ENCODE measurements at places on chromosomes 11 and 22.

GRCh38 chr11:45079943-45080719 is 66.3 kb upstream of the PRDM11 start:
- DNase-seq = no peak

- no peak for DNase-seq
Measured at GRCh38 chr11:62420882-62421281, 2.0 kb downstream of the SCGB1A1 start.

- no peak for DNase-seq
Measured at GRCh38 chr22:44665115-44665514, 36.9 kb upstream of the PRR5 start.

GRCh38 chr11:13368041-13368446 is 90.5 kb downstream of the BMAL1 start:
- peak; percentile 60 for DNase-seq

DNA sequence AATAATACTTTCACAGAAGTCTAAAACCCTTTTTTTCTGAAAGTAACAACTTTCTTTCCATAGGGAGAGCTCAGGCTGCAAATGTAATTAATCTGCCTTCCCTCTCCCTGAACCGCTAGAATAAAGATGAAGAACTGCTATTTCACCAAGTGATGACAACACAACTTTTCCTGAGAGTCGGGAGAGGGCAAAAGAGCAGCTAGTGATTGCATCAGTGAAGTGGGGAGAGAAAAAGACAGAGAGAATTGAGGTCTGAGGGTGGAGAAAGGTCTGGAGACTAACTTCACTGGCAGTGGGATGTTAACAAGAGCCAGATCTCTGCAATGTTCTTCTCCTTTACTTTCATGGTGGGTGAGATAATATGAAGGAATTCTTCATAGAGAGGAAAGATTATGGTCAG is 10.9 kb upstream of the MPEG1 start:
- peak; percentile 43 for DNase-seq

- DNase-seq = no peak
Measured at GRCh38 chr11:134661660-134662059, 249.6 kb upstream of the B3GAT1 start.

GRCh38 chr11:5665051-5665570 is 19.8 kb downstream of the TRIM5 start:
- no peak for DNase-seq

DNA sequence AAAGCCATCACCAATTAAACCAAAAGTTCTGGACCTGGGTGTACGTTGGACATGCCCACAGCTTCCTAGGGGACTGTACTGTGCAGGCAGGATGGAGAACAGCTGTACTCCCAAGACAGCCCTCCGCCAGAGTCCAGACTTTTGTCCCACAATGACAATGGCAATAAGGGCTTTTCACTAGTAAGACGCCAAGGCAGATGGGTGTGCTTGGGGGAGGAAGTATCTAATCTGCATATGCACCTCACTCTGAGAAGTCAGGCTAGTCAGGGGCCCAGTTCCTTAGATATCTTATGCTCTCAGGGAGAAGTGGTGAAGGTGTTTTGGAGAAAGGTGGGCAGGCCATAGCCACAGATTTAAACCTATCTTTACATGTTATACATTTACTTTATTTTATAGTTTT is 85.1 kb upstream of the USP47 start:
- DNase-seq = no peak

All from fibroblast of upper back skin (primary cell).